ENCODE measurements at places on chromosomes 16 and 17.

- DNase-seq, result no peak
Observed at GRCh38 chr17:50634224-50634914, at the start of gene ABCC3. ABCC3 (plus strand) TSS chr17:50634881; CDS start chr17:50634937, 56 bp downstream.

GRCh38 chr17:67427424-67427823 is 50.3 kb downstream of the PITPNC1 start:
- DNase-seq, result no peak

DNA sequence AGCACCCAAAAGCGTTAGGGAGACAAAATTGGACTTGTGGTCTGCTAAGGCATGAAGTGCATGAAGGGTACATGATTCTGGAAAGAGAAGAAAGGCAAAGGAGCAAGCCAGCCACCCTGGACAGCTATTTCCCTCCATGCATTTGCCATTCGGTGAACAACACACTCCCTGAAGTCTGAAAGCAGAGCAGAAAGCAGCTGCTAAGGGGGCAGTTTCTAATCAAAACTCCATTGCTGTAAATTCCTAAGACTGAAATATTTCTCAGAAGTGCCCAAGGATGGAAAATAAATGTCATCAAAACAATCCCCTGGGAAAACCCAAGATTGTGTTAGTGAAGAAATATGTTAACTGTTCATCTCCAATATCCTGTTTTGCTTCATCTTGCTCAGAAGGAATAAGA is 44.3 kb downstream of the PMP22 start:
- no peak for DNase-seq

- no peak for DNase-seq
Observed at GRCh38 chr16:66849021-66849420, 4.8 kb downstream of the CA7 start.

DNA sequence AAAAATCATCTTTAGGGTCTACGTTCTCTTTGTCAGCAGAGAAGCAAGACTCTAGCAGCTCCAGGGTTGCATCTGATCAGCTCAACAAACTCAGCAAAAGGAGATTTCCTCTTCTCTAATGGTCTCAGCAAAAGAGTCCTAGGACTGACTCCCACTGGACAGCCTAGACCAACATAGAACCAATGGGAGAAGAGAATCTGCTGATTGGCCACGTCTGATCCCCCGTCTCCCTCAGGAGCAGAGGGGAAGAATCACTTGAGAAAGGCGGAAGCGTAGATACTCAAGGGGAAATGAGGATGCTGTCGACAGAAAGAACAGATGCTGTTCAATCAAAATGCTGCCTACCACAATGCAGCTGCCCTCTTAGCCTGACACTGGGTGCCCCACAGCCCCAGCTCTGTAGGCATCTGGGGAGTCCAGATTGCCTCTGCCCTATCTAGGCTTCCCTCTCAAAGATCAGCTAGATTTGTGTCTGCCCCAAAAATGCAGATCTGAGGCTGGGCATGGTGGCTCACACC is 31.5 kb upstream of the EMP2 start:
- DNase-seq, result no peak

DNA sequence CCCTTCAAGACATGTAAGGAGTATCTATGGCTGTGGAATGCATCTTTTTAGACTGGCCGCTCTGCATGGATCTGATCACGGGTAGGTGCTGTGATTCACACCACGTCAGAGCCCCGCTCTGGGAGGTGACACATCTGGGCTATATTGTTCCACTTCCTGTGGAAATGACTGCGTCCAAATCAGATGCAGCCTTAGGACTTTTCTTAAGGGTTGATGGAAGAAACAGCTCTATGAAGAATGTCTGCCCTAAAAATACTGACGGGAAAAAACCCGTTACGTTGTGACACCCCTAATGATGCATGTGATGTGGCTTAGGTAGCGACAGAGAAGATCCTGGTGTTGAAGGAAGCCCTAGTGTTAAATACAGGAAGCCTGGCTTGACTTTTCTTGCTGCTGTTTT is 12.2 kb downstream of the BANP start:
- no peak for DNase-seq

GRCh38 chr17:78289802-78290363 is 58.5 kb downstream of the TMEM235 start:
- no peak for DNase-seq
